ENCODE measurements at places on chromosomes 7 and 10.

GRCh38 chr10:83990126-83990525, 149.2 kb upstream of the GHITM start:
- no peak for DNase-seq

- no peak for DNase-seq
These were observed 409.4 kb downstream of the GATA3 start for GRCh38 chr10:8463853-8464252.

GRCh38 chr10:78416031-78417011, 382.7 kb downstream of the RPS24 start:
- no peak for DNase-seq

- no peak for DNase-seq
These were observed 27.1 kb upstream of the ZNF107 start for GRCh38 chr7:64638822-64639221.

GRCh38 chr10:71675295-71675970, 44.1 kb downstream of the C10orf105 start:
- DNase-seq: no peak

GRCh38 chr10:53022611-53023088, 250.1 kb upstream of the MBL2 start:
- DNase-seq: no peak

DNA sequence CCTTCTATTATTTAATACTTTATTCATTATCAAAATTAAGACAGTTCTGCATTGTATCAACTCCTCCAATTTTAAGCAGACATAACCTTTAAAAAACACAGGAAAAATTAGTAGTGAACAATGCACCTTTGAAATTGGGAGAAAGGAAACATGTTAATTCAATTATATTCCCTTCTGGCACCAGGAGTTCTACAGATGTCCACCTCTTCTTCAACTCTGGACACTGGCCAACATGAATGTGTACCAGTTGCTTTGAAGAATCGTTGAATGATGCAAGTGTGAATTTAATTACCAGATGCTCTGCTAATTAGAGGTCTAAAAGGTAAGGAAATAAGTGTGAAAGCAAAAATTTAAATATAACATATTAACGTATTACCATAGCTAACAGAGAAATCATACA, 206.7 kb upstream of the IGFBP3 start:
- DNase-seq: no peak

GRCh38 chr7:6350433-6351058, 78.1 kb upstream of the CYTH3 start:
- DNase-seq: no peak

DNA sequence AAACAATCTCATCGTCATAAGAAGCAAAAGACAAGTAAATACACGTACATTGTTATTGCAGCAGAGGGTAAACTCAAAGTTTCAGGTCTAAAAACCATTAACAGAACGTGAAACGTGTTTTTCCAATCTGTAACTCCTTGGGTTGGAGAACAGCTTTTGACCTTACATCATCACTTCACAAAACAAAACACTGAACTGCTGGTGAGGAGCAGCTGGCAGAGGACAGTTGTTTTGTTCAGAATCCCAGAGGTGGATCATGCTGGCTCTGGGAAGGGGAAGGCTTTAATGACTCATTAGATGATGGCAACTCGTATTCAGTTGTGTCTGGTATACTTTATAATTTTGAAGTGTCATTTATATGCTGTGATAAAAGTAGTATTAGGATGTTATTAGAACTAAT, 923.0 kb upstream of the CELF2 start:
- no peak for DNase-seq

GRCh38 chr10:121080281-121080891, 229.2 kb downstream of the WDR11 start:
- DNase-seq: no peak

GRCh38 chr10:26714415-26715136, 17.1 kb downstream of the PDSS1 start:
- no peak for DNase-seq

DNA sequence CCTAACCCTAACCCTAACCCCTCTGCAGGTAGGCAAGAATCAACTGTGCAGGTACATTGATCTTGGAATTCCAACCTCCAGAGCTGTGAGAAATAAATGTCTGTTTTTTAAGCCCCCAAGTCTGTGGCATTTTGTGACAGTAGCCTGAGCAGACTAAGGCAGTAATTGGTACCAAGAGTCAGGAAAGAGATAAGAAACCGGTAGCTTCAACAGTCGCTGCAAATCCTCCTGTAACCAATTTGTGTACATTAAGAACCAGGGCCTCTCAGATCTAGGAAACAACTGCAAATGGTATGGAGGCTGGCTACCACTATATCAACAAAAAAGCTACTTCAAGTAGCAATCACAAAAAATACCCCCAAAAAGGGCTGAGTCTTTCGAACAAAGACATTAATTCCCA, 67.3 kb downstream of the DOCK4 start:
- no peak for DNase-seq

Data from hematopoietic multipotent progenitor cell (in vitro differentiated cells).